Stimulated activated CD4-positive, alpha-beta T cell treated with anti-CD3 and anti-CD28 coated beads, Interleukin-2, amount 100 ng/mL, for 24 hours (primary cell): ENCODE measurements at places on chromosomes 5 and 9.

GRCh38 chr5:39772307-39772706, 347.5 kb upstream of the DAB2 start:
- no peak for DNase-seq

DNA sequence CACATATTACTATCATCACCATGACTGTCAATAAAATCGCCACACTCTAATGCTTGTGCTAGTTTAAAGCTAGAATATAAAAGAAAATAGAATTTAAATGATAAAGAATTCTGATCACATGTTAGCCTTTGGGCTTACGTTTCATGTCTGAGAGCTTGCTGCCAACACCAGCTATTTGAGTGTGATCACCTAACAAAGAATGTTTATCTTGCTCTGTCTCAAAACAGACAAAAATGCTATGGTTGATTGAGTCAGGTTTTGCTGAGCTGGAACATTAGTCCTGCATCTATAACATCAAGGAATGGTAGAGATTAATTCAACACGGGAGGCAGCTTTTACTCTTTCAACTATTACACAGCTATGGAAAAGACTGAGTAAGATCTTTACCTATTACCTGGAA, 50.7 kb downstream of the MSX2 start:
- no peak for DNase-seq

GRCh38 chr9:33162721-33163311, 4.3 kb downstream of the B4GALT1 start:
- DNase-seq, result no peak

DNA sequence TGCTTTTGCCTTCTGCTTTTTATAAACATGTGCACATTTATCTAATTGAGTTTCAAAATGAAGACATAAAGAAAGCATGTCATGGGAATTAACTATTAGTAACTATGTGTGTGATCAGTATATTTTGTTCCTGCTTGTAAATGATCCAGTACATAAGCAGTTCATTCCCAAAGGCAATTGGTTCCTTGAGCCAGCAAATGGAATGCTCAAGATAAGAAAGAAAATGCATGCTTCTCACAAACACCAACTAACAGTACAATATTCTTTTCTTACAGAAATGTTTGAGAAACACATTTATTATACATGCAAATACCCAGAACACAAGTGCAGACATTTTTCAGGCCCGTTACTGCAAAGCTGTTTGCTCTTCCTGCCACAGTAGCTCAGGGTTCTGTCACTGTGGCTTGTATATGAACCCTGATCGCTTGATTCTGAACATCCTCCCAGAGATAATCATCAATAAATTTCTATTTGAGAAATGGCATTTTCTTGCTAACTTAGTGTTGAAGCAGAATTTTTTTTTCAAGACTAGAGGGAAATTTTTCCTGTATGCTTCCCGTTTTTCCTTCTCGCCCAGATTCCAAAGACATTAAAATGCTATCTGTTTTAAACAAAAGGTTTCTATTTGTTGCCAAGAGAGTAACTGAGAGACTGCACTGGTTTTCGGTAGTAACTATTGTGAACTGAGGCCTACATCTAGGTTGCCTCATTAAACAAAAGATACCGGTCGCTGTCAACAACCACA, 1.9 kb downstream of the GNAQ start:
- DNase-seq, result no peak

DNA sequence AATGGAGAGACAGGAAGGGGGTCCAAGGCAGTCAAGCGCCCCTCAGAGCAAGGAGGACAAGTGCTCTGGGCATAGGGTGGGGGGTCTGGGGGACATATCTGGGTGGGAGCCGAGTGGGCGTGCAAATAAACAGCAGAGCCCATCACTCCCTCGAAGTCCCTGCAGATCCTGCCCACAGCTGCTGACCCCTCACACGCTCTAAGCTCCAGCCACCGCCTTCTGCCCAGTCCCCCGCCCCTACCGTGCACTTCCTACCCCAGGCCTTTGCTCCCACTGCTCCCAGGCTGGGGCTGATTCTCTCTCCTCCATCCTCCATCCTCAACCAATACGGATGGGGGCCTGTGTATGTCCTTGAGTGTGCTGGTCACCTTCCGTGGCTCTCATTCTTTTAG, 16.9 kb upstream of the ALDH1B1 start:
- no peak for DNase-seq

DNA sequence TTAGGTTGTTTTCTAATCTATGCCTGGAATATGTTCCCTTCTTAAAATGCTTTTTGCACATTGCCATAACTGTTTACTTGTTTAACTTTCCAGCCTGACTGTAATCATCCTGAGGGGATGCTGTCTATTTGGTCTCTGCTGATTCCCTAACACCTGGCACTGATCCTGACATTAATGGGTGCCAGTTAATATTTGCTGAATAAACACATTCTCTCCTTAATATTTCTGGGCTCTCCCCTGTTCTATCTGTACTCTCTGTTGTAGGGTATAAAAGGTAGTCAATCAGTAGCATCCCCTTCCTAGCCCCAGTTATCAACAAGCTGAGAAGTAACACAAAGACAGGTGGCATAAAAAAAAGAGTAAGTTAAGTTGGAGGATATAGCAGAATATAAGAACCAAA, 21.3 kb upstream of the SLC31A2 start:
- DNase-seq, result no peak

- DNase-seq, result no peak
Observed at GRCh38 chr5:166594567-166594966, 1696.9 kb upstream of the WWC1 start.
